Dermis microvascular lymphatic vessel endothelial cell (primary cell): ENCODE measurements at places on chromosomes 12 and 14. TPM values are rescaled to one million over a fixed set of nuclear protein-coding genes. Genes with fewer than 3 reads are reported as not detected.

DNA sequence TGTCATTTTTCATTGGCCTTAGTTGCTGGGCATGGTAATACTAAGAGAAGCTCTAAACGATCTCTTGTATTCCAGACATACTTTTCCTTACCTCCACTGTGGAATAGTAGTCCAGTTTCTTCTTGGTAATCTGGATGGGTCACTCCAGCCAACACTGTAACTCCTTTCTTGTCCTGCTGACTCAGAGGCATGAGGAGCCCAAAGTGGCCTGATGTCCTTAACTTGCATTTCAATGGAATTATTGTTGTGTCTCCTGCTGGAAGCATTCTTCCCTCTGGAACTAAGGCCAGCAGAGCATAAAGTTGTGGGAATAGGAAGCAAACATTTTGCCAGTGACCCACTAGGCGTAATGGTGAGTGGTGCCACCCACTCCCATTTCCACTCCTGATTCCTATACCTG is 33.1 kb downstream of the DAAM1 start:
- DNase-seq, result no peak

GRCh38 chr14:76292561-76292960 is 83.4 kb upstream of the ESRRB start:
- no peak for DNase-seq

- no peak for DNase-seq
Measured at GRCh38 chr12:54053003-54053750, 458 bp upstream of the HOXC4 start.

DNA sequence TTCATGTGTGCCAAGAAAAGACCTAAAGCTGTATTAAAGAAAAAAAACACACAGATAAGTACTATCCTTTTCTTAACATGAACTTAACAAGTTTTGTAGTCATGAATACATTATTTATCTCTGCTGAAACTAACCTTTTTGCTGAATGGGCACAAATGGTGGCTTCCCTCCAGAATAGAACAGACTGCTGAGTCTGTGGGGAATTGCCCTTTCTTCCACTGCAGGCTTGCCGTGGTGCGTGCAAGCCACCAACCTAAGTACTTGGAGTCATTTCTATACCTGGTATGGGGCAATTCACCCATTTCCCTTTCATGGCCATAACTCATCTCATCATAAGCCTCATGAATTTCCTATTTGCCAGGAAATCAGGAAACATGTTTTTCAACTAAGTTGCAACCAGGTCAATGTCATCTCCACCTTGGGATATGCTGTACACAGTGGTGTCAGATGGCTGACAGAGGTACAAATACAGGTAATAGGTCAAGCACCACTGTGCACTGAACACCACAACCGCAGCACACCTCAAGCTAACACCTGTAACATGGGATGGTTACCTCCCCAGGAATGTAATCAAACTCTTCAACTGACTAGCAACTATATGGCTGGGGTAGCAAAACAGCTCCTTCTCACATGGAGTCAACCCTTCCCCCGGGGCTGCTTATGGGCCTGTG is 49.9 kb downstream of the CATSPERB start:
- DNase-seq, result no peak

DNA sequence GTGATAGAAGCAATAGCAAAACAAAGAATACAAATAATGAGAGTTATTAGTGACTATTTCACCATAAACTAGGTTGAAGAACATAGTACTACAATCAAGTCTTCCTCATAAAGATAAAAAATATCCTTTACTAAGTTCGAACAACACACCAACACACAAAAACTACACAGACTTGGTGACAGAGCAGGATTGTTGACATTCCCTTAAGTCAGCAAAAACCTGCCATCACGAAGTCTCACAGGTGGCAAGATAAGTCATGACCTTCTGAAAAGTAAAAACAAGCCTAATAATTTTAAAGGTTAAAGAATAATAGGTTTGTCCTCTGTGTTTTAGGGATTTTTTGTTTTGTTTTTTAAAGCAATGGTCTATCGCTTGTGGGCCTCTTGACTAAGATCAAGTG is 173.0 kb downstream of the SEC23A start:
- DNase-seq, result no peak

DNA sequence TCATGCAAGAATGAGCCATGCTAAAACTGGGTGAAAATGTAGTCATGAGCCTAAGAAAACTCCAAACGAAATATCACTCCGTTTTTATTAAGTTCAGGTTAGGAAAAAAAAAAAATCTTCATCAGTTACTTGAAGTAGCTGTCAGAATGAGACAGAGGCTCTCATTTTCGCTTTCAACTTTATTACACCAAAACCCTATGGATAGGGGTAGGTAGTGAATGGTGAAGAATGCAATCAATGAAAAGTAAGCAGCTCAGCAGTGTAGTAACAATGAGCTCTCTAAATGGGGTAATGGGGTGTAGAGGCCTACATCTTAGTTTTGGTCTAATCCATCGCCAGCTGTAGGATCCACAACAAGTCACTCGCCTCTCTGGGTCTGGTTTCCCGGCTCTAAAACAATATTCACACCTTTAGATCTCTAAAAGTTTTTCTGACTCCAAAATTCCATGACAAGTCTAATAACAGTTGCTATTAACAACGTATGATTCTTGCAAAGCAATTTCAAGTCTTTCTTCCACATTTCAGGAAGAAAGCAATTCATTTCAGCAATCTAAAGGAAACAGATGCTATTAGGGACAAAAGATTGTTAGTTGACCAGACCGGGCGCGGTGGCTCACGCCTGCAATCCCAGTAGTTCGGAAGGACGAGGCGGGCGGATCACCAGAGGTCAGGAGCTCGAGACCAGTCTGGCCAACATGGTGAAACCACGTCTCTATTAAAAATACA is 1.7 kb downstream of the BTBD7 start:
- peak; percentile 92 for DNase-seq

GNS gene
- 287 and 409 TPM in 2 replicates for total RNA-seq

CEBPE gene
- total RNA-seq, result not detected in 2 replicates

C12orf54 gene
- total RNA-seq, result not detected in 2 replicates

KRT8 gene
- total RNA-seq, result 8.7 and 10.4 TPM in 2 replicates
